ENCODE measurements at places on chromosomes 1 and 21. TPM values are rescaled to one million over a fixed set of nuclear protein-coding genes. Genes with fewer than 3 reads are reported as not detected.

DNA sequence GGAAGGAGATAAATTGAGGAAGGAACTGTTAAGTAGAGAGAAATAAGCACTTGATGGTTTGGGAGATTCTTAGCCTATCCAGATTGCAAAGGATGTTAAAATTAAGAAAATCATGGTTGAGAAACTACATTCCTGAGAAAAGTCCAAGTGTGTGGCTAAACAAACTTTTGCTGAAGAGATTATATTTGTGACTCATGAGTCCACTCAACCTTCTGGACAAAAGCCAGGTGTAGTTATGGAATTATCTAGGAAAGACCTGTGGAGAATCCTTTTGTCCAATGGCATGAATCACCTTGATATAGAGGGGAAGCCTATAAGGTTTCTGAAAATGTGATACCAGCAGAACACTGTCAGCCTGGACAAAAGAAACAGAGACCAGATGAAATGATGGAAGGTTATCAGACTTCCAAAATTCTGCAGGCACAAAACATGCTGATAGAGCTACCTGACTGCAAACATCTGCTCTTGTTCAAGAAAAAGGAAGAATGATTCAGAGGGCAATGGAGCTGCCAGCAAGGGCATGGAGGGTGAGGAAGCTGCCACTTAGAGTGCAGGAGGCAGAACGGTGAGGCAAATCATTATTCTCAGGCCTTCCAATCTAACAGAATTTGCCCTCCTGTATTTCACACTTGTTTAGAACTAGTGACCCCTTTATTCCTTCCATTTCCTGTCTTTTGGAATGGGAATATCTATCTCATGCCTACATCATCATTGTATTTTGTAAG lies 300.6 kb upstream of the PRMT6 start:
- DNase-seq = peak; percentile 71

DNA sequence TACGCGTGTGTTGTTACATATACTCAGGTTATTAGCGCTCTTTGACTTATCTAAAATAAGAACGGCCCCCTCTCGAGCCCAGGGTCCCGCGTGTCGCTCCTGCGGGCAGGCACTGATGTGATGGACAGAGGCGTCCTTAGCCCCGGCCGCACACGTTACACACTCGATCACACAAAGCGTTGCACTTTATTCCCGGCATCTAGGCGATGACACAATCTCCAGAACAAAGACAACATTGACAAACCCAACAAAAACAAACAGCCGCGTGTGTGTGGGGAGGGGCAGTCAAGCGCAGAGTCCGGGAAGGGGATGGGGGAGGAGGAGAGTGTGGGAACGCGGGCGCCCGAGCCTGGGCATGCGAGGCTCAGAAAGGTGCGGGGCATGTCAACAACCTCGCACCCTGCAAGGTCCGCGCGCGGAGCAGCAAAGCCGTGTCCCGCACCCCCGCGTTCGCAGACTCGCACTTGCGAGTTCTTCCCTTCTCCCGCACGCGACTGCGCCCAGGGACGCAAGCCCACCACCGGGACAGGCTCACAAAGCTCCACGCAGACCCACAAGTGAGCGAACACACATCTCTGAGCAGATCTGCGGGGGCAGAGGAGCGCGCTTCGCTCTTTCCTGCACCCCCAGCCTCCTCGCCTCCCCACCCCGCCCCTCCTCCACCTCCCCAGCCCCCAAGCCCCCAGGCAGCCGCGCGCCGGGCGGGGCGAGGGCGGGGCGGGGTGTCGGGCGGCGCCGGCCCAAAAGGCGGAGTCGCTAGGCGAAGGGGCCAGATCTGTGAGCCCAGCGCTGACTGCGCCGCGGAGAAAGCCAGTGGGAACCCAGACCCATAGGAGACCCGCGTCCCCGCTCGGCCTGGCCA lies at the start of gene EFNA1:
EFNA1 (plus strand) TSS at position 772 of the 862 bp plus-strand sequence. CDS start 102 bp downstream, outside the sequence.
- peak; percentile 92 for DNase-seq

GRCh38 chr1:12745126-12745991 lies 641 bp upstream of the CFAP107 start:
- DNase-seq = no peak

DNA sequence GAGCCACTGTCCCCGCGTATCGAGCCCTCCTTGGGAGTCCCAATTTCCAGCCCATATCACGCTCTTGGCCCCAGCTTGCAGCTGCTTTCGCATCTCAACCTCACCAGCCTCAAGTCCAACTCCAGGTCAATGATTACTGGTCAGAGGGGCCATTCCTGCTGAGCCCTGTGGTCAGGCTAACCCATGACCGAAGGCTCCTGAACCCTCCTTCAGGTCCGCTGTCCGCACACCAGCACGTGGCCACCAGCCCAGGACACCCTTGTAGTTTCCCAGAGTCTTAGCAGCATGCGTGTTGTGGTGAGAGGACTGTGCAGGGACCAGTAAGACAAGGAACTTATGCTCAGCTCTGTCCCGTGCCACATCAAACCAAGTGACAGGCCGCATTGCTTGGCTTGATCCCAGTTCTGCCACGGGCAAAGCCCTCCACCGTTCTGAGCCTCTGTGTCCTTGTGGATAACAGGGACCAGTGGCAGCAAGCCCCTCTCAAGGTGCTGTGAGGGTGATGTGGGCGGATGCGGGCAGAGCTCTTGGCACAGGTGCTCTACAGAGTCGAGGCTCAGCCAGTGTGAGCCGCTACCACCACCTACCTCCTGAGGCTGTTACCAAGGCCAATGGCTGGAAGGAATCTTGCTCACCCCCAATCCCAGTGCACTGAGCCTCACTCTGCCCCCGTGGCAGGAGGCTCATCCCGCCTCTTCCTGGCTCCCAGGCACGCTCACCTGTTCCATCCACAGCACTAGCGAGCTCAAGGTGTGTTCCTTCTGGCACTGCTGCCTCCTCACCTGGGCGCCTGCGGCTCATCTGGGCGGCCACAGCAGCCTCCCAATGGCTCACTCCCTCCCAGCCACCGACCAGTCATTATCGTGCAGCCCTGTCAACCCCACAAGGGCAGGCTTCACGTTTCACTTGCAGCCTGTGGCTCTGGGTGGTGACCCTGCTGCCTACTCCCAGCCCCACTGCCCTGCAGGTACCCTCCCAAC lies 20.4 kb downstream of the KRTAP10-1 start:
- no peak for DNase-seq

GRCh38 chr1:224513787-224514209 lies 79.2 kb upstream of the WDR26 start:
- DNase-seq = peak; percentile 71

GRCh38 chr1:100583827-100584226 lies 45.9 kb downstream of the GPR88 start:
- DNase-seq = no peak

DNA sequence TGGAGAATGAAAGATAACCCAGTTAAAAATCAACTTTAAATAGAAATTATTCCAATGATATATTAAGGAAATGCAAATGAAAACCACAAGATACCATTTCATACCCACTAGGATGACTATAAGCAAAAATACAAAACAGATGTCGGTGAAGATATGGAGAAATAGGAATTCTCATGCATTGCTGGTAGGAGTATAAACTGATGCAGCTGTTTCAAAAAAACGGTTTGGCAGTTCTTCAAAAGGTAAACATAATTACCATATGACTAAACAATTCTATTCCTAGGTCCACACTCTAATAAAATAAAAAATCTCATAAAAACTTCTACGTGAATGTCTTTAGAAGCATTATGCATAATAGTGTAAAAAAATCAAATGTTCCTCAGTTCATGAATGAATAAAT lies 763.3 kb upstream of the BRINP3 start:
- no peak for DNase-seq

DNA sequence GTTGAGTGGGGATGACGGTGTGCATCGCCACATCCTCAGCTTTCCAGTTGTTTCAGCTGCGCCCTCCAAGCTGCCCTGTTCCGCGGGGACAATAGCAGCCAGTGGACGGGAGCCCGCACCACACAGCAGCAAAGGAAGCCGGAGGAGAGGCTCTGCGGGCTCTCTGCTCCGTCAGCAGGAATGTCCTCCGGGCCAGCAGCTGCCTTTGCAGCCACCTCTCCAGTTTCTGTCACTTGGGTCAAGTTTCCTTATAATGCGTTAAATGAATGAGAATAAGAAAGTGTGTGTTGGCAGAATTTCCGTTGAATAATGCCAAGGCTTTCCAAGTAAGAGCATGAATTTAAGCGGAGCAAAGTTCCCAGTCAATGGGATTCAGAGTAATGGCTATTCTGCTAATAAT lies 263.3 kb downstream of the KIF26B start:
- DNase-seq = no peak

DNA sequence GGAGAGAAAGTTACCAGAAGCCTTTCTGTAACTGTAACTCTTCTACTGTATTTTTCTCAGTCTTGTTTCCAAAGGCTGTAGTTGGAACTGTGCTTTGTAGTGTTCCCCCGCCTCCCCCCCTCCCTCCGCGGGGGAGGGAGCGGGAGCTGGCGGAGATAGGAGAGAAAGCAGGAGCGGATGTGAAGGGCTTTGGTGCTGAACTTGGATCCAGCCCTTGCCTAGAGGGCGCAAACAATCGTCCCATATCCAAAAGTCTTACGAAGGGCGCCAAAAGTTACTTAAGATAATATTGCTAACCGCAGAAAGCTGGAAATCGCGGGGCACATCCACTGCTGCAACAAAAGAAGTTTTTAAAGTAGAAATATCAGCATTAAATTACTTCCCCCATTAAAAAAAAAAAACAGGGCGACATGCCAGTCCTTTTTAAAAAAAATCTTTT lies 2.4 kb upstream of the NFIA start:
- peak; percentile 68 for DNase-seq

The HRNR gene
- not detected for total RNA-seq

GRCh38 chr21:16514316-16514715 lies 784.5 kb downstream of the USP25 start:
- DNase-seq = peak; percentile 55

The ASCL5 gene
- total RNA-seq = not detected

GRCh38 chr1:147753081-147753480 lies 7.3 kb downstream of the GJA5 start:
- peak; percentile 14 for DNase-seq

DNA sequence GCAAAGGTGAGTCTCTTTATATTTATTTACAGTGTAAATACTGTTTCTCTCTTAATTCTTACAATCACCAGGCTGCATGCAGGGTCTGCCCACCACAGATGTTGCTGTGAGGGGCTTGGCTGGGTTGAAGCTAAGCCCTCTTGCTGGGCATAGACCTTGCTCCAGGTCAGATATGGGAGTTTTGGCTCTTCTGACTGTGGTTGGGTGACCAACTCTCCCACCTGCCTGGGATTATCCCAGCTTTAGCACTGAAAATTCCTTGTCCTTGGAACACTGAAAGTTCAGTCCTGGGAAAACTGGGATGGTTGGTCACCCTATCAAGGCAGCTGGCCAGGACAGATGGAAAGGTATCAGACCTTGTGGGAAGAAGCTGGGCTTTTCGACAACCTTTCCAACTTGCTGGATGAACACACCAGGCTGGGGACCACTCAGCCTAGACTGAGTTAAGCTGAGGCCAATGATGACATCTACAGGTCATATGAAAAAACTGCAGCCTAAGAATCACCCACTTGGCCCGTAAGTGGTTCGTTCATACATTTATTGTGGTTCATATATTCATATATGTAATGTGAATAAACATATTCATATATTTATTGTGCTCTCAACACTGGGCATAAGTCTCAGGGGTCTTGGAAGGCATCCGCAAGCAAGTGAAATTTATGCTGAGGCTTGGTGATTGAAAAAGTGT lies 26.6 kb upstream of the HPDL start:
- peak; percentile 44 for DNase-seq

- no peak for DNase-seq
Measured at GRCh38 chr1:15622712-15623373, 5.6 kb downstream of the DDI2 start.

DNA sequence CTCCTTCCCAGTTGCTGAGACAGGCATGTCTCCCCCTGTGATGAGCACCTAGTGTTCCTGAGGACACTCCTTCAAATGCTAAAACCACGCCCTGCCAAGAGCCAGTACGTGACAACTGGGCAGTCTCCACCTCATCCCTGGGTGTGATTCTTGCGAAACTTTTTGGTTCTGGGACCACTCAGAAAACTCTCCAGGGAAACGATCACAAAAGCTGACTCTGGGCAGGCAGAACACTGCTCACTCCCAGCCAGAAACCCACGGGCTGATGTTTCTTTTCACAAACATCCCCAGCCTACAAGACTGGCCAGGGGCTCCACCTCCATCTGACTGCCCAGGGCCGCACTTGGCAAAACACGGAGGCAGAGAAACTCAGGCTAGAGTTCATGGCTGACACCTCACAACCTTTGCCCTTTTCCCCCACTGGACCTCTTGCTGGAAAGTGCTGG lies 24.4 kb downstream of the DHRS3 start:
- DNase-seq = peak; percentile 70

GRCh38 chr1:59025201-59025600 lies 241.4 kb upstream of the JUN start:
- DNase-seq = no peak

- peak; percentile 96 for DNase-seq
Measured at GRCh38 chr1:207007352-207008033, 25.1 kb downstream of the C1orf116 start.

GRCh38 chr1:82462366-82462765 lies 661.6 kb downstream of the ADGRL2 start:
- DNase-seq = no peak

The KRTAP26-1 gene
- not detected for total RNA-seq

GRCh38 chr1:89871768-89872473 lies 51.1 kb downstream of the LRRC8D start:
- no peak for DNase-seq

- DNase-seq = no peak
Measured at GRCh38 chr1:213899413-213899812, 88.4 kb upstream of the PROX1 start.

The PCBP3 gene
- 0.67 TPM for total RNA-seq

The PRCC gene
- 52.2 TPM for total RNA-seq

DNA sequence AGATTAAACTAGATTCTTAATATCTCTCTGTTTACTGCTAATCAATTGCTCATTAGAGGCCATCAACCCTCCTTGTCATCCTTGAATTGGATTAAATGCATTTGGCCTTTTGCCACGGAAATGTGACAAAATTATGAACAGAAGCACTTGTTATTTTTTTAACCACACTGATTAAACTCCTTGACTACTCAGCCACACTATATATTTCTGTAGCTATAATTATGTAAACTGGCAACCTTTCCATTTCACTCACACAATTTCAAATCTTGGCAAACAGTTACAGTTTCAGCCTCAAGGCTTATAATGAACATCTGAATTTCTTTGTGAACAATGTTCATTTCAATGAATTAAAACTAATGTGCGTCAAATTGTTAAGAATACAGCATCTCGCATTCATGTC lies 10.1 kb downstream of the ADAMTS5 start:
- DNase-seq = no peak

- no peak for DNase-seq
Measured at GRCh38 chr21:34023691-34024373, 49.5 kb upstream of the MRPS6 start.

The TYW3 gene
- 14.0 TPM for total RNA-seq

All from mammary epithelial cell (primary cell).